ENCODE measurements at places on chromosomes 3 and 15.
A peak's percentile ranks its signal among the peaks of the same experiment; 100 is the strongest.

GRCh38 chr15:39204031-39204430, 376.8 kb upstream of the THBS1 start:
- no peak for DNase-seq

- no peak for DNase-seq
Measured at GRCh38 chr3:14463330-14464140, 61.1 kb downstream of the SLC6A6 start.

GRCh38 chr3:8282541-8283165, 219.0 kb upstream of the LMCD1 start:
- DNase-seq, result no peak

DNA sequence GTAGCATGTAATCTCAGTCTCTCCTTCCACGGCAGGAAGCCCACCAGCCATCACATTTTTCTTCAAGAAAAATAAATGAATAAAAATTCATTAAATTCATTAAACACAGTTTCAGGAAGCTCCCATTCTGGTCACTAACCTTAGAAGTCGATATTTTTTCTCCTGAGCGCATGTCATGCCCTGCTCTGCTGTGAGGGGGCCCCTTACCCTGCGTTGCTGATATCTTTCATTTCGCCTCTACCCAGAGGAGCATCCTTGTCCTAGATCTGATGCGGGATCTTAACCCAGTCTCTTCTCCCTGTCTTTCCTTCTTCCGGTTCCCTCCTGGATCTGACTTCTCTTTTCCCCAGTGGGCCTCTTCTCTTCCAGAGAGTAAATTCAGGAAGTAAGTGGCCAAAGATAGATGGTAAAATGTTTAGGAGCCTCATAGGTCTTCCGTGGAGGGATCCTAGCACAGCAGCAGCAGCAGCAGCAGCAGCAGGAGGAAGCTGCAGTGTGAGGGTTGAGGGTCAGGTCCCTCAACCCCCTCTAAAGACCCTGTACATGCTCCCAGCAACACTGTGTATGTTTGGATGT, 1.4 kb upstream of the ILDR1 start:
- no peak for DNase-seq

DNA sequence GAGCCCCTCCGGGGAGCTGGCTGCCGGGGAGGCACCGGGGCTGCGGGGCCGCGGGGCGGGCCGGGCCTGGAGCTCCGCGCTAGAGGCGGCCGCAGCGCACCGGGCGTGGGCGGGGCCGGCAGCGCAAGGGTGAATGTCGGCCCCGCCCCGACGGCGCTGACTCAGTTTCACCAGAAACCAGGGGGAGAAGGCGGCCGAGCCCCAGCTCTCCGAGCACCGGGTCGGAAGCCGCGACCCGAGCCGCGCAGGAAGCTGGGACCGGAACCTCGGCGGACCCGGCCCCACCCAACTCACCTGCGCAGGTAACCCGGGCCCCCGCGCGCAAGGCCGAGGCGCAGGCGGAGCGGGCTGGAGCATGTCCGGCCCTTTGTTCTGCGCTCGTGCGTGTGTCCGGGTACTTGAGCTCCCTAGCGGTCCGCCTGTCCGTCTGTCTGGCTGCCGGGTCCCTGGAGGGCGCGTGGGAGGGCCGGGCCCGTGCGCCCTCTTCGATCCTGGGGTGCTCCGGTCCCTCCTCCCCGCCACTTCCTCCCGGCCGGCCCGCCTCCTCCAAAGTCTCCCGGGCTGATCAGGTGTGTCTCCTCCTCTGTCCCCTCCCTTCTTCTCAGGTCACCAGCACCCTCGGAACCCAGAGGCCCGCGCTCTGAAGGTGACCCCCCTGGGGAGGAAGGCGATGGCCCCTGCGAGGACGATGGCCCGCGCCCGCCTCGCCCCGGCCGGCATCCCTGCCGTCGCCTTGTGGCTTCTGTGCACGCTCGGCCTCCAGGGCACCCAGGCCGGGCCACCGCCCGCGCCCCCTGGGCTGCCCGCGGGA, at the start of gene SPINT1:
TSS of gene SPINT1 (plus strand) at position 164 of the 811 bp plus-strand sequence. CDS start at position 671, 507 bp downstream.
- peak; percentile 32 for DNase-seq

DNA sequence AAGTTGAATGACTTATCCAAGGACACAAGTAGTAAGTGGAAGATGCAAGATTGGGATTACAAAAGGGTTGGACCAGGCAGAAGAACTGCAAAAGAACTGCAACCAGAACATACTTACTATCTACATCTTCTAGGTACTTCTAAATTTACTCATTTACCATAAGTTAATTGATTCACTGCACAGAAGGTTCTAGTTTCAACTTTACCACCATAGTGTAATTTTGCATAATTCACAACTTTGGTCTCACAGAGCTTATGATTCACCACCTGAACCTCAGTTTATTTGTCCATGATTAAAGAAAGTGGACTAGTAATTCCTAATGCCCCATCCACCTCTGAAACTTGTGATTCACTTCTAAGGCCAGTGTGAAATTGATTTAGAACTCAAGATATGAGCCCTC, 236.8 kb upstream of the UBE2E2 start:
- DNase-seq, result no peak

- no peak for DNase-seq
Measured at GRCh38 chr3:124273651-124274050, 281.7 kb upstream of the ROPN1 start.

- peak; percentile 57 for DNase-seq
Measured at GRCh38 chr3:142180761-142181362, 31.5 kb upstream of the TFDP2 start.

DNA sequence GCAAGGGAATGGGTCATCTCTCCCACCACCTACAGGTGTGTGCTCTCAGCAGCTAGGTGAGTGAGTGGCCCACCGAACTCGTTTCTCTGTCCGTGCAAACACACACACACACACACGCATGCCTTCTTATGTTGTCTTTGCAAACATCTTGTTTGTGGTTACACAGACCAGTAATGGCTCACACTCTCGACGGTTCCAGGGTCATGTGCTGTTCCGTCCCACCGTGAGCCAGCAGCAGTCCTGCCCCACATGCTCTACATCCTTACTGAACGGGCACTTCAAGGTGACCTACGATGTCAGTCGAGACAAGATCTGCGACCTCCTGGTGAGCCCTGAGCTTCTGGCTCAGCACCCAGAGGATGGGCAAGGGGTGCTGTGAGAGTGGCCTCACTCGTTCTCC, 4.3 kb downstream of the ITIH1 start:
- no peak for DNase-seq

DNA sequence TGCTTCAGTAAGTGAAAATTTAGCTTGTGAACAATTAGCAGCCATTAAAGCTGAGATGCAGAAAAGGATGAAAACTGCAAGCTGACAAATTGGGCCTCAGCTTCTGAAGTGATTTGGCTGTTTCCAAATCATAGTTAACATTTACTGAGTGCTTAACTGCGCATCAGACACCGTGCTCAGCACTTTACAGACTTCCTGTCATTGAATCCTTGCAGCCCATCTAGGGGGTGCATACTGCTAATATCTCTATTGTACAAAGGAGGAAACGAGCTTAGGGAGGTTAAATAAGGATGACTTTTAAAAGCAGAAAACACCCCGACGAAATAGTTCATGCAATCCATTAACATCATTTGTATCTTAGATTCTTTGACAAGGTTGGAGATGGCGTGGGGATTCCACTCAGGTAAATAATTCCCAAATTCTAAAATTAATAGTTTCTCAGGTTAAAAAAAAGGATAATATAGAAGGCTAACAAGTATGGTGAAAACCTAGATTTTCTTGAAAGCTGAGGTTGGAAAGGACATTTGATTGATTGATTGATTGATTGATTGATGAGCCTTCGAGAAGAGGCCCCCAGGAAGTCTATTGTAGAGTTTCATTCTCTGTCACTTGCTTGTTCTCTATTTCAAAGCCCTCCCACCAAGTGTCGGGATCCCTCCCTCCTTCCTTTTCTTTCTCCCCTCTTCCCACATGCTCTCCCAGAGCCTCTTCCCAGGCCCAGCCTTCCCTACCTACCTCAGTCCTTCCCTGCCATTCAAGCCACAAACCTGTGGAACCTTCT, 23.5 kb upstream of the EPHB3 start:
- no peak for DNase-seq

GRCh38 chr15:69031013-69032001, 16.8 kb downstream of the NOX5 start:
- DNase-seq, result peak; percentile 64

DNA sequence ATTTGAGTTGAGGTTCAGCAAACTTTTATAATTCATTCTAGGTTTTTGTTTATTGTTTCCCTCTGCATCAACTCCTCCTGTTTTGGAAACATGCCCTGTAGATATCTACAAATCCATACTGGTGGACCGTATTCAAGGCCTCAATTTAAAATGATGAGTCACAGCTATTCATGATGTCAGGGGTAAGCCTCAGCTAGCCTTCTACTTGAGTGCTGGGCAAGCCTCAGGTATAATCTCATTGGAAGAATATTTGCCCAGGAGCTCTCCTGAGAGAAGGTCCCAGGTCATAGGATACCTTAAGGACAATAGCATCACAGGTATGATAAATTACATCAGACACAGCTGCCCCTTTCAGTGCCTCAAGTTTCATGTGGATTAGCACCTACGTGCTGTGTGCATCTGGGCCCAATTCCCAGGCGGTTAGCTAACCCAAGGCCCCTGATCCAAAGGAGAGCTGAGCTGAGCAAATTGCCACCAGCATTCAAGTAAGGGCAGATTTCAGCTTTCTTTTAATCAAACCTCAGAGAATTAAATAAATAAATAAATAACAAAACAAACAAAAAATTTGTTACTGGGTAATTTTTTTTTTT, 87.5 kb downstream of the KCNMB2 start:
- no peak for DNase-seq

DNA sequence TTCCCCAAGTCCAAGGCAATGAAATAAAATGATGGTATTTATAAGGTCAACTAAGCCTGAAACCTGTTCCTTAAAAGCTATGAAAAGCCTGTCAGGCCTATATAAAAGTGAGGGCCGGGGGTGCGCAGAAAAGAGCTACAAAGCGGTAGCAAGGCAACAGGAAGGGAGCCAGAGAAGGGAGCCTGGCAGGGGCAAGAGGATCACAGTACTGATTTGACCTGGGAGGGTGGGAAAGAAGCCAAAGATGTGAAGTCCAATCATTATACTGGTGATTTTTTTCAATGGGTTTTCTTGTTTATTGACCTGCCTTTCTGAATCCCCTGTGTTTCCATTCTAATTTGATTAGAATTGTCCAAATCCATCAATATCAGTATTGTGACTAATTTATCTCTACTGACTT, 64.3 kb upstream of the STT3B start:
- no peak for DNase-seq

DNA sequence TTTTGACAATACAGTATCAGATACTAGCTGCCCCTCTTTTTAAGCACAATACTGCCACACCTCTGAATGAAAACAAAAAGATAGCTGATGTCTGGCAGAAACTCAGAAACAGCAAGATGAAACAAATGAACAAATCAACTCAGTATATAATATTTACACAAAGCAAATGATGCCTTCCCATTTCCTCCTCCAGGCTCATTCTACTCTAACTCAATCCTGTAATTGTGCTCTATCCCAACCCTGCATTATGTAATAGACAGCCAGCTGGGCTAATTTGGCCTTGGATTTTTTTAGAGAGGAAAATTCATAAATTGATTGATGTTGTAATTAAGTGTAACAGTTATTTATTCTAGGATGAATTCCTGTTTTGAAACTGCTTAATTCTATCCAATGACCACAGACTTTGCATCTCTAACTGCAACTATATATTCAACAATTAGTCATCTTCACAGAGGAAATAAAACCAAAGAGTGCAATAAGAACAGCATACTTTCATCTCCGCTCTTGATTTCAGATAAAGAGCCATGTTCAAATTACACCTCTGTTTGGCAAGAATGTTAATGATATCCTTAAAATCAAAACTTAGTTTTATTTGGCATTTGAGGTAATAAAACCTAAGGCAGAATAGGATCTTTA, 6.1 kb downstream of the ATG3 start:
- DNase-seq, result no peak

GRCh38 chr3:185837414-185837813, 12.6 kb upstream of the IGF2BP2 start:
- no peak for DNase-seq

- DNase-seq, result no peak
Measured at GRCh38 chr15:38070778-38071177, 136.3 kb downstream of the TMCO5A start.

DNA sequence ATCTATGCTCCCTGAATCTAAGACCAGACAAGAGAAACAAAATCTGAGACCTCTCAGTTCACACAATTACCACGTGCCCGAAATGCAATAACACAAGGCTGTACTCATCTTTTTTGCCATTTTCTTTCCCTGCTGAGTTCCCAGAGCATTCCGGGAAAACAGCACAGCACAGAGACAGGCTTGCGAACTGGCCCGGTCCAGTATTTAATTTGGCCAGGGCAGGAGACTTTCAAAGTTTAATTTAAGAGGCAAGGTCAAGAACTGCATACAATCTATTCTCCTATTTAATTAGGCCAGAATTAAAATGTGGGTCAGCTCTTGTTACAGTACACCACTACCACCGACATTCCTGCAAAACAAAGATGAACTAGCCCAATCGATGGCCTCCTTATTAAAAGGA, 87.5 kb upstream of the SNRPA1 start:
- no peak for DNase-seq

- peak; percentile 56 for DNase-seq
Measured at GRCh38 chr15:85854345-85855097, 59.8 kb upstream of the KLHL25 start.

GRCh38 chr15:100334456-100334855, 7.3 kb downstream of the ADAMTS17 start:
- DNase-seq, result no peak

GRCh38 chr3:25674670-25675069, 10.0 kb upstream of the TOP2B start:
- DNase-seq, result no peak

GRCh38 chr3:81760924-81761903, at the start of gene GBE1:
GBE1 (minus strand) TSS chr3:81761645; CDS start chr3:81761517, 128 bp downstream.
- DNase-seq, result peak; percentile 89

DNA sequence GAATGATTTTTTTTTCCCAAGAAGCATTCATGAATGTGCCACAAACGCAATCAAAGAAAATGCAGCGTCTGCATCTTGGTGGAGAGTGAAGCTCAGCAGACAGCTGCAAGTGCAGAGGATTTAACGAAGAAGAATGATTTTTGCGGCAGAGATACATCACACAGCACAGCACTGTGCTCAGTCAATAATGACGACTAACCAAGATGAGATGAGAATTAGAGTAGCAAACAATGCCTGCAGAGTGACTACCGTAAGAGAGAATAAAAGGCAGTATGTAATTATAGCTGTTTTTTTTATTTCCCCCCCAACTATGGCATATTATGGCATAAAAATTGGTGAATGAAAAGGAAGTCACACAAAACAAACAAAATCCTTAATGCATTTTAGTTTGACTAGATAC, 218.0 kb upstream of the ROBO1 start:
- DNase-seq, result no peak

DNA sequence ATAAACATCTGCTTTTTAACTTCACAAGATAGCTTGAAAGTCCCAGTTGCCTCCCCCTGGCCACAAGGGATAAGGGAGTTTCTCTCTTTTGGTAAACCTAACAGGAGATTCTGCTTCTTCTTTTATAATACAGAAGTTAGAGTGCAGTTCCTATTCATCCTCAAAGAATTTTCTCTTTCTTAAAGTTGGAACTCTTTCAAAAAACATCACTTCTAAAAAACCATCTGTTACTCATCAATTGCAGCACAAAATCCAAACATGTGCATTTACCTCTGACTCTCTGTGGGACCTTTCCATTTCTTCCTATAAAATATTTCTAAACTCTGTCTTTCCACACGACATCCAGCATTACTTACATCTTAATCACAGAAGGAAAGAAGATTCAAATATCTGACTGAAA, 5.1 kb downstream of the DPH6 start:
- DNase-seq, result no peak
